ENCODE measurements at places on chromosomes 3 and 15.

GRCh38 chr3:177484926-177485325 is 287.6 kb upstream of the TBL1XR1 start:
- no peak for DNase-seq

GRCh38 chr15:78149068-78149804 is at the start of gene IDH3A:
TSS of gene IDH3A (plus strand) at chr15:78149362. CDS start at chr15:78149404, 42 bp downstream.
- peak; percentile 100 for DNase-seq

DNA sequence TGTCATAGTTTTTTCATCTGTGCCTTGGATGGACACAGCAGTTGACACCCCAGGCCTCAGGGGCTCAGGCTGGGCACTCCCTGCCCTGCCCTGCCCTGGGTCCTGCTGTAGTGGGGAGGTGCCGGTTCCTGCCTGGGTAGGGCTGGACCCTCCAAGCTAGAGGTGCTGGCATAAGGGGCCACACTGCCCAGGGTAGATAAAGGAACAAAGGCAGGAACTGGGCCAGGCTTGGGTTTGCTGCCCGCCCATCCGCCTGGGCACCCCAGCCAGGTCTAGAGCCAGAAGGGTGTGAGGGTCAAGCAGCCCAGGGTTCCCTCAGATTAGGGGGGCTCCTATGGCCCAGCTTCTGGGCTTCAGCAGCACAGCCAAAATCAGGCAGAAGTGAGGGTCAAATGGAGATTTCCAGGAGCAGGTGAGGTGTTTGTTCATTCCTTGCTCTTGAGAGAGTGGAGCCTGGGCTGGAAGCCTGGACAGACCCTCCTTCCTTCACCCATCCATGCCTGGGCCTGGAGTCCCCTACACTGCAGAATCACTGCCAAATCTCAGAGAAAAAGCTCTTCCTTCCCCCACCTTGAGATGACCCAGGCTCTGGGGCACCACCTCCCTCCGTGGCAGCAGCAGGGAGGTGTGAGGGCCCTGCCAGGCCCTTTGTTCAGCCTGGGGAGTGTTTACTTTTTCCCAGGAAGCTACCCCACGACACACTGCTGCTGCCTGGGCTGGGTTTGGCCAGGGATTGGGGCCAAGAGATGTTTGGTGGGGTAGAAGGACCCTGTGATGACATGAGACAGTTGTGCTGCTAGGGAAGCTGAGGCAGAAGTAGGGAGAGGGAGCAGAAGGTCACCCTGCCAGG is 7.1 kb downstream of the SEMA3F start:
- no peak for DNase-seq

DNA sequence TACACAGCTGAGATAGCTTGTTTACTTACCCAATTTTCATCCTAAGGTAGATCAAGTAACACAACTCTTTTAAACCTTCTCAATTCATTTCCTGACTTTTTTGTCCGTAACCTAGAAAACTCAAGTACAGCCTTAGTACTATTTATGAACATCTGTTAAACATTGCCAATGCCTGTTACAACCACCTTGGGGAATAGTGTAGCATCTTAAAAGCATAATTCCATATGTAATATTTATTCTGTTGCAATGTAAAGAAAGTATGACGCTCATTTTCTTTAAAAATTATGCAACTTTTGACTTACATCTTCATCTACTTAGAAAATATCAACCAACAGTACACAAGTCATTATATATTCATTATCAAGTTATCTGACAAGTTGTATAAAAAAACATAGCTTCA is 54.6 kb downstream of the SUCLG2 start:
- no peak for DNase-seq

DNA sequence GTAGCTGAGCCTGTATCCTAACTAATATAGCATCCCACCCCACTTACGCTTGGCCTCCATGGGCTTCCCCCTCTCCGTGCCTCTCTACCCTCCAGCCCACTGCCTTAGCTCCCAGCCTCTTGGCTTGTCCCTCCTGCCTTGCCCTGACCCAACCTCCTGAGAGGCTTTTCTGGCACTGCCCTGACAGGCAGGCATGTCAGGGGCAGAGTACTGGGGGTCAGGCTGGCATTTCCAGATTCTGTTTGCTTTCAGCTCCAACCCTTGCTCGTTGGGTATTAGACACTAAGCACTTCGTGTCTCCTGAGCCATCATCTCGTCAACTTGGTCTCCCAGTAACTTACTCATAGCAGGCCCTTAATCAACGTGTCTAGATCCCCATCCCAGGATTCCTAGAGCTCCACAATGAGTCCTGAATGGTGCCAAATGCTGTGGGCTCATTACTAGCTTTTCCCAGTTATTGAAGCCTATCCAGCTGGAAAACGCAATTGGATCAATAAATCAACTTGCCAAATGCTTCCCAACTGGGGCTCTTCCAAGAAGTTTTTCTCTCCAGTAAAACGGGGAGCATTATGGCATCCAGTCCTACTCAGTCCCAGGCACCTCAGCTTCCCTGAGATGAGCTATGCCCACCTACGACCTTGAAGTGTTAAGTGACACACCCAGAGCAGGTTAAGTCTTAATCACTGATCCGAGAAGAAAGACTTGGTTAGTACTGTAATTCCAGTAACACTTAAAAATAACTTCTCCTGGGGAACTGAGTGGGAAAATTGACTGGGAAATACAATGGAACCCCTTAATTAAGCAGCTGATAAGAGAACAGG is 78.5 kb upstream of the DLG1 start:
- no peak for DNase-seq

DNA sequence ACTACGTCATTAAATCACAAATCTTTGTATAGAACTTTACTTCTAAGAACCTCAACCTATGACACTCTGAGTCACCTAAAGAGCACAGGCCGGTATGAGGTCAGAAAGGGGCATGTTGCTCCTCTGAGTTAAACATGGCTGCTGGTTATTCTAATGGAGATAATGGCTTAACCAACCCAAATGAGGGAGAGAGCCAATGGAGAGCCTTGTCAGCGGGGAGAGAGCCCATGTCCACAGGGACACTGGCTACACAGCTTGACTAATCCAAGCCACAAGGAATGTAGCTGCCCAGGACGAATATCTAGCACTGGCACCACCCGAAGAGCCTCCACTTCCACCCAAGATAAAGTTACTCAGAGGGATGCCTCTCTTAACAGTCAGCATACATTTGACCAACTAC is 77.0 kb upstream of the STAC start:
- no peak for DNase-seq

Measured in activated CD8-positive, alpha-beta memory T cell treated with anti-CD3 and anti-CD28 coated beads for 48 hours (primary cell).